ENCODE measurements at places on chromosomes 7 and 10.

- DNase-seq, result no peak
Measured at GRCh38 chr10:100327007-100327717, 2.9 kb downstream of the PKD2L1 start.

DNA sequence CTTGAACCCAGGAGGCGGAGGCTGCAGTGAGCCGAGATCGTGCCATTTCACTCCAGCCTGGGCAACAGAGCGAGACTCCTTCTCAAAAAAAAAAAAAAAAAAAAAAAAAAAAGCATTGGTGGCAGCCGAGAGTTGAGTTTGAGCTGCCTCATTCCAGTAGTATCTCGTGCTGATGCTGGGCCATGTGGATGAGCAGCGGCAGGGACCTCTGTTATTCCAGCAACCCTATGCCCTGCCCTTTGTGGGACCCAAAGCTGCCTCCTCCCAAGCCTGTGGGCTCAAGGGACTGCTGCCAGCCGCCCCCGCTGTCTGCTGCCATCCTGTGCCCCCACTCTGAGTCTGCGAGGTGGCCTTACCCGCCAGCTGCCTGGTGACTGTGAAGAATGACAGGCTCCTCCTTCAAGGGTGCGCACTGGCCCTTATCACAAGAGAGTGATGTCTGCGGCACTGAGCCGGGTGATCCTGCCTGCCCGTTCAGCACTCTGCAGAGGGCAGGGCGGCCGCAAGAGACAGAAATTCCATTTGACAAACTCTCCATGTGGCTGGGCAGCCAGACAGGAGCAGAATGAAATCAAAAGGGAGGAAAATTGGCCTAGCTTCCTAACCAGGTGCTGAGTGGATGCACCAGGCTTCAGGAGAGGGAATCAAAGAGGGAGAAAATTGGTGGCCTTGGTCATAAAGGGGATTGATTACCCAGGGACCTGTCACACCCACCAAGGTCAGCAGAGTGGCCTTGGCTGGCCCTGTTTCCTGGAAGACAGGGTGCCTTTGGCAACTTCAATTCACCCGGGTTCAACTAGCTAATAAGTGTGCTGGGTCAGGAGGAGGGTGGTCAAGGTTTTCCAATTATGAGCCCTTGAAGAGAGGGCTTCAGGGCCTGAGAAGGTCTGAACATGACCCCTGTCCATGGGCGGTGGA is 65.3 kb upstream of the ZMIZ1 start:
- no peak for DNase-seq

GRCh38 chr10:43297534-43297933 is 30.7 kb upstream of the RASGEF1A start:
- DNase-seq, result no peak

- DNase-seq, result no peak
Measured at GRCh38 chr7:31688372-31688771, 1.4 kb downstream of the PPP1R17 start.

GRCh38 chr10:20963721-20964595 is 66.8 kb upstream of the NEBL start:
- no peak for DNase-seq

GRCh38 chr10:108632144-108632543 is 1291.2 kb downstream of the XPNPEP1 start:
- DNase-seq, result no peak

DNA sequence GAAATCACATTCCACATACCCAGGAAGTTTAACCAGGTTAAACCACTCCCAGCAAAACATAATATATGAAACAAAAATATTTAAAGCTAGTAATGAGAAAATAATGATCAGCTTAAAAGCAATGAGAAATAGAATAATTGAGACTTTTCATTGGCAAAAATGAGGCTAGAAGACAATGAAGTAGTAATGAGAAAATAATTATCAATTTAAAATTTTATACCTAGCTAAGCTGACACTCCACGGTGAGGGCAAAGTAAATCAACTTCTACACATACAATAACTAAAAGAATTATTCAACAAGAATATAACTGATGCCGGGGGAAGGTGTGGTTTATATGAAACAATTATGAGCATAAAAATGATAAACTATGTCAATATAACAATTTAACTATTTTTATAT is 82.2 kb upstream of the TES start:
- DNase-seq, result no peak

DNA sequence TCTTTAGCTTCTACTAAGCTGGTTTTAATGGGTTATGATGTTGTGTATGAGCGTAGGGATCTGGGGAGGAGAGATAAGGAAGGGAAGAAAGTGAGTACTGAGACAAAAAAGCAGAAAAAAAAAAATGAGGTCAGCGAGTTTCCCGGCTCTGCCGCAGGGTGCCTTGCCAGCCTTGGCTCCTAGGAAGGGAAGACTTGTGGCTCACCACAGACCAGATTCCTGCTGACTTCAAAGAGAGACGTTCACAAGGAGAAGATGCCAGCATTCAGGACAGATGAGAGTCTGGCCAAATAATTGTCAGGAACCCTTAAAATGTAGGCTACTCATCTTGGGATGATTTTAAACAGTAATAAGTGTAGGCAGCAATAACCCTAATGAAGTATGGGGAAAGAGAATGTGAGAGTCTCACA is 11.4 kb upstream of the FAS start:
- DNase-seq, result no peak

GRCh38 chr7:39754326-39755120 is 131.2 kb downstream of the RALA start:
- DNase-seq, result no peak

DNA sequence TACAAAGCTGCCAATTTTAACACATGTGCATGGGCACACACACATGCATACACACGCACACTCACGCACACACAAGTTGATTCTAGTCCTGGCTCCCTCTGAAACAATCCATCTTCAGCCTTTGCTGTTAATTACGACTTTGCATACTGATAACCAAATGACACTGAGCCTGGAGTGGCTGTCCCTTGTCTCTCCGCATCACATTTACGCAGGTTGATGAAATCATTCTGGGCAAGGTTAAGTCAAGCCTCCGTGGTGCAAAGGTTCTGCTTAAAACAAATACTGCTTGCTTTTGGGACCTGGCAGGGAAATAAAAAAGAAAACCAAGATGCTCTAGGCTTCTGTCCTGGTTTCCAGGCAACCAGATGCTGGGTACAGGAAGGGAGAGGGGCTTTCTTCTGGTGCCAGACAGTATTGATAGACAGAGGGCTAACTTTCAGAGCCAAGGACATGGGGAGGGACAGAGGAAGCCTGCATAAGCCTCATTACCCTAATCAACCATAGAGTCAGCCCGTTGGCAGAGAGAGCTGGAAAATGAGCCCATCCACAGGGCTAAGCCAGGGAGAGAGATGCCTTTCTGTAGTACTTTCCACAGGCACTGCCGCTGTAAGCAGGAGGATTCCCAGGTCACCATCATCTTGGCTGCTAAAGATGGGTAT is 233.0 kb downstream of the WDR11 start:
- no peak for DNase-seq

DNA sequence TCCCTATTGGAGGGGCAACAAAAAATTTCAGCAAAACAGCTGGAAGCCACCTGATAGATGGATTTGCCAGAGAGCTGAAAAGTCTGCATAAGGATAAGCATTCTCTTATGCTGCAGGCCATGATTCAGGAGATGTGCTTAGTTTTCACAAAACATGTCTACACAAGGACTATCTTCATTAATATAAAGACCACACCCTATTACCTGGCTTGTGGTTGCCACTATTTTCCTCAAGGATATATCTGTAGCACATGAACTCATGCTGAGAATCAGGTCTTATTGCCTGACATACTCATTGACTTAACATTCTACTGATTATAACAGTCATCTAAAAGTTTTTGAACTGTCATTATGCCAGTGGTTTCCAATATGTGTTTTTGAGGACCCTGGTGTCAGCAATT is 7.1 kb upstream of the COL17A1 start:
- no peak for DNase-seq

- DNase-seq, result peak; percentile 4
Measured at GRCh38 chr10:13717936-13718772, 131.4 kb downstream of the PRPF18 start.

Measured in stimulated activated CD8-positive, alpha-beta memory T cell treated with anti-CD3 and anti-CD28 coated beads, Interleukin-15, amount 100 ng/mL, for 48 hours (primary cell).